ENCODE measurements at places on chromosomes 1 and 21.

- H3K4me3 ChIP-seq: peak overlapping the region; percentile 11
- H3K27me3 ChIP-seq: no peaks in the 10 kb centered on the region
- no peak for DNase-seq
- peak overlapping the region; percentile 98 for H3K27ac ChIP-seq
- peaks cover 57% of the 10 kb centered on the region for H3K4me1 ChIP-seq
- peaks cover 42% of the 10 kb centered on the region for H3K36me3 ChIP-seq
Measured at GRCh38 chr1:28509705-28510272, 3.9 kb downstream of the RCC1 start.

DNA sequence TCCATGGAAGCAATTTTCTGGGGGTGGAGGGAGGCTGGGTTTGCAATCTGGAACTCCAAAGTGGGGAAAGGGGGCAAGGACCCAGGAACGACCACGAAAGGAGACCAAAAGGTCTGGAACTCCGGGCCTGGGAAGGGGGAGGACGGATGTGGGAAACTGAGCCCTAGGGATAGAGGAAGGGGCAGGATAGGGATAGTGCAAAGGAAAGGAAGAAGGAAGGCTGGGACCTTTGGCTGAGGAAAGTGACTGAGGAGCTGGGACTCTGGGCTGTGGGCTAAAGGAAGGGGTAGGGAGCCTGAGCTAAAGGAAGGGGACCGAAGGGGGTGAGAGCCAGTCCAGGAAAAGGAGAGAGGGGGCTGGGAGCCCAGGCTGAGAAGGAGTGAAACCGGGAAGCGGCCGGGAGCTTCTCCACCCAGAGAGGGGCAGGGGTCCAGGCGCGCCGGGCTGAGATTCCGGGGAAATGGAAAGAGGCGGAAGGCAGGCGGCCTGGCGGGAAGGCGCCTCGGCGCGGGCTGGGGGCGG, 395 bp downstream of the SLC9A1 start:
- no peaks in the 10 kb centered on the region for H3K36me3 ChIP-seq
- H3K4me3 ChIP-seq: peak overlapping the region; percentile 92
- no peaks in the 10 kb centered on the region for H3K27me3 ChIP-seq
- DNase-seq: no peak
- peaks cover 43% of the 10 kb centered on the region for H3K4me1 ChIP-seq

- H3K4me1 ChIP-seq: no peaks in the 10 kb centered on the region
- DNase-seq: no peak
- H3K27ac ChIP-seq: no peak overlapping the region
- H3K36me3 ChIP-seq: no peaks in the 10 kb centered on the region
- H3K27me3 ChIP-seq: no peaks in the 10 kb centered on the region
Measured at GRCh38 chr1:73910466-73910865, 287.5 kb downstream of the LRRIQ3 start.

DNA sequence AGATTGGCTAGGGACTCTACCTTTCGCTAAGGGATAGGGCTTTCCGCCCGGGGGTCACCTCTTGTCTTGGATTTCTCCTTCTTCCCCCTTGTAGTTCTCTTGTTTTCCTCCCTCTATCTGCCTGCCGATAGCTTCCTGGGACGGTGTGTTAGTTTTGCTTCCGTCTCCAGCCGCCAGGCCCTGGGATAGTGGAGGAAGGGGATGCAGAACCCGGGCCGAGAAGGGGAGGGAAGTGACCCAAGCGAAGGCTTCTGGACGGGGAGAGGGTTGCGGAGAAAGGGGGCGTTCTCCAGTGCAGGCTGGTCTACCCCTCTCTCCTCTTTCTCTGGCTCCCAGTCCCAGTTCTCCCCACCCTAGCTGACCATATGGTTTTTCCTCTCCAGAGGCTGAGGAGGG, 871 bp downstream of the TUFT1 start:
- H3K36me3 ChIP-seq: peaks cover 7% of the 10 kb centered on the region
- H3K27ac ChIP-seq: peak overlapping the region; percentile 99
- peak overlapping the region; percentile 96 for H3K4me3 ChIP-seq
- peaks cover 30% of the 10 kb centered on the region for H3K4me1 ChIP-seq
- DNase-seq: no peak

DNA sequence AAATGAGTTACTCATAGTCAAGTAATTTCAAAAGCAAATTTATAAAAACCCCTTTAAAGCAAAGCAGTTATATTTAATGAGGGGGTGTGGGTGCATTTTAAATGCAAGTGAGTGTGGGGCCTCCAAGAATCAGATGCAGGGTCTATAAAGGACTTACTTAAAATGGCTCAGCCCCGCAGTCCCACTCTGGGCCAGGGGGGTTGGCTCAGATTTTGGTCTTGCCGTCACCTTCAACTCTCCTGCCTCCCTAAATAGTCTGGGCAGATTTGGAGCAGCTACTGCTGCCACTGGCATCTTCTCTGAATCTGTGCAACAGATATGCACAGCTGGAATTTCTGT, 16.2 kb downstream of the AMPD2 start:
- DNase-seq: no peak
- H3K36me3 ChIP-seq: peaks cover 9% of the 10 kb centered on the region
- peaks cover 20% of the 10 kb centered on the region for H3K4me1 ChIP-seq
- peak overlapping the region; percentile 82 for H3K27ac ChIP-seq
- H3K27me3 ChIP-seq: no peaks in the 10 kb centered on the region

GRCh38 chr21:46397993-46398392, 60.7 kb upstream of the DIP2A start:
- no peak overlapping the region for H3K27ac ChIP-seq
- no peaks in the 10 kb centered on the region for H3K4me1 ChIP-seq
- DNase-seq: no peak
- no peak overlapping the region for H3K4me3 ChIP-seq

DNA sequence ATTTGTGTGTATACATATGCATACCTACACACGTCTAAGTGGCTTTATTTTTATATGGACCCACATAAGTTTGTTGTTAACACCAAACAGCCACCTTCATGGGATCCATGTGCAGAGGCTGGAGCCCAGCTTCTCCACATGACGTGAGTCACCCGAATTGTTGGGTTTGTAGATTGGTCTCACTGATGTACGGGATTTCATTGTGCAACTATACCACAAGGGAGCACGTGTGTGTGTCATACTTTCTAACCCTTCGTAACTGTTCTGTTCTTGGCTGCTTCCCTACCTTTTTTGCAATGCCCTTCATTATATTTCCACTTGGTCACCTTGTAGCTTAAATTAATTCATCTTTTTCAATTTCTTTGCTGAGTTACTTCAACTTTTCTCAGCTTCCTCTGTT, 21.0 kb downstream of the SPRTN start:
- H3K27ac ChIP-seq: no peak overlapping the region
- peaks cover 18% of the 10 kb centered on the region for H3K36me3 ChIP-seq
- H3K27me3 ChIP-seq: no peaks in the 10 kb centered on the region
- H3K4me1 ChIP-seq: peaks cover 10% of the 10 kb centered on the region

DNA sequence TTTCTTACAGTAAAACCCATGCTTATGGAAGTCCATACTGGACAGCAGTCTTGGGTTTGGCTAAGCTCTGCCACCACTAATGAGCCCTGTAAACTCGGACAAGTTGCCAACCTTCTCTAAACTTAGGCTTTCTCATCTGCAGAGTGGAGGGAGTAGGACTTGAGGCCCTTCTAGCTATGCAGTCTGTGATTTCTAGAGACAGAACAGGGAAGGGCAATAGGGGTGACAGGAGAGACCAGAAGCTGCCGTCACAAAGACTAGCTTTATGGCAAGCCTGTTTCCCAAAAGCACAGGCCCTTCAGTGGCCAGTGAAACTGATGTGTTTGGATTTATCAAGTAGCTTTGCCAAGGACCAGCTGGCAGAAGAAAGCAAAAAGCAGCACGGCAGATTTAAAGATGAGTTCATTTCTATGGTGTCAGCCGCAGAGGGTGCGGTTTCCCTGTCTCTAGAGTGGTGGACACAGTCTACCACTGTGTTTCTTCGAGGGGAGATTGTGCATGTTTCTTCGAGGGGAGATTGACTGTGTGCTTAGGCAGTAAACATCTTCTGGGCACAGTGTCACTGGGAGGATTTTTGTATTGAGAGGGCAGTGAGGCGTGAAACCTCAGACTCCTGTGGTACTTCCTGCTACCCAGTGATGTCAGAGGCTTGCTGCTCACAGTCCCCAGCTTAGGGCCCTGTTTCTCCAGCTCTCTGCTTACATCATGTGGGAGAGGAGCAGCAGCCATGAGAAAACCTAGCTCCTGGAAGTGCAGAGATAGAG, 119.0 kb downstream of the ROR1 start:
- H3K27ac ChIP-seq: peak overlapping the region; percentile 26
- no peaks in the 10 kb centered on the region for H3K27me3 ChIP-seq
- H3K36me3 ChIP-seq: peaks cover 18% of the 10 kb centered on the region
- peaks cover 22% of the 10 kb centered on the region for H3K4me1 ChIP-seq

GRCh38 chr21:46299167-46299566, 13.0 kb downstream of the YBEY start:
- H3K36me3 ChIP-seq: peaks cover 22% of the 10 kb centered on the region
- no peak overlapping the region for H3K27ac ChIP-seq
- no peak overlapping the region for H3K4me3 ChIP-seq
- no peak for DNase-seq

DNA sequence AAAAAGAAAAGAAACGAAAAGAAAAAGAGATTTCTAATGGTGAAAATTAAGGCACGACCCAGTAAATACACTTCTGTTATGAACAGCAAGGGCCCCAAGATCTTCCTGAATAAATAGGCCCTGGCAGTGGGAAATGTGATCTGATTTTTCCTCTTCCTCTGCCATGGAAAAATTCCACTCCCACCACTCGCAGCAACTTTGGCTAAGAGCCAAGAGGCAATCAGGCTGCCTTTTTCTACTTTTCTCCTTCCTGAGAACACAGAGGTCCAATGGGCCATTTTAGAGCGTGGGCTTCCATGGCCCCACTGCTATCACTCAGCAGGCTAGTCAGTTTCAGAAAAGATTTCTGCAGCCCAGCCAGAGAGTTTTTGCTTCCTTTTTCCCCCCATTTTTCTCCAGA, 33.7 kb upstream of the AK4 start:
- DNase-seq: peak; percentile 59
- H3K27ac ChIP-seq: peak overlapping the region; percentile 48
- peaks cover 19% of the 10 kb centered on the region for H3K4me1 ChIP-seq
- no peaks in the 10 kb centered on the region for H3K27me3 ChIP-seq
- no peak overlapping the region for H3K4me3 ChIP-seq

DNA sequence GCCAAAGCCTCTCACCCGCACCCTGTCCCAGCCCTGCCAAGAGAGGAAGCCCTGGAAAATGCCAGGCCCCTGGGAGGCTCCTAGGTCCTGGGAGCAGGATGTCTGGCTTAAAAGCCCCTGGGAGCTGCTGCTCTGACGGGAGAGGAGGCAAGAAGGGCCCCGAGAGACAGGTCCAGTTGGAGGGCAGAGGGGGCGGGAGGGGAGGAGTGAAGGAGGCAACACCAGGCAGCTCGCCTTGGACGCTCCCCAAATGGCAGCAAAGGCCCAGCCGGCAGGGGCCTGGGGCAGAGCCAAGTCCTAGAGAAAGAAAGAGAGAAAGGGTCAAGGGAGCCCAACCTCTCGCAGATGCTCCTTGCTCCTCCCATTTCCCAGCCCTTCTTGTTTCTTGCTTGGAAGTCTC, 6.8 kb downstream of the ETV3L start:
- H3K4me3 ChIP-seq: no peak overlapping the region
- H3K27me3 ChIP-seq: no peaks in the 10 kb centered on the region
- peaks cover 8% of the 10 kb centered on the region for H3K4me1 ChIP-seq
- H3K36me3 ChIP-seq: no peaks in the 10 kb centered on the region

- no peak overlapping the region for H3K4me3 ChIP-seq
- no peaks in the 10 kb centered on the region for H3K4me1 ChIP-seq
Measured at GRCh38 chr1:147741065-147741464, 19.3 kb downstream of the GJA5 start.

DNA sequence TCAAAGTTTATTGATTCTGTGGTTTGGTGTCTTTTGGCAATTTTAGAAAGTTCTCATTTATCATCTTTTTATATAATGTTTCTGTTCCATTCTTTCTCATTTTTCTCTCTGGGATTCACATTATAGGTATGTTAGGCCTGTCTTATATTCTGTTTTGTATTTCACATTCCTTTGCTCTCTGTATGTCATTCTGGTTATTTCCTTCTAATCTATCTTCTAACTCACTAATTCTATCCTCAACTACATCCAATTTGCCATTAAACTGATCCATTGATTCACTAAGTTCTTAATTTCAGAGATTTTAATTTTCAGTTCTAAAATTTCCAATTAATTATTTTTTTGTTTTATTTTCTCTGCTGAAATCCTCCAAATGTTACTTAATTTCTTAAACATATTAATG, 234.8 kb downstream of the FOXD2 start:
- no peak overlapping the region for H3K27ac ChIP-seq
- peaks cover 37% of the 10 kb centered on the region for H3K27me3 ChIP-seq
- no peak for DNase-seq
- H3K36me3 ChIP-seq: peaks cover 3% of the 10 kb centered on the region
- peaks cover 23% of the 10 kb centered on the region for H3K4me1 ChIP-seq

- H3K27ac ChIP-seq: no peak overlapping the region
- DNase-seq: no peak
- no peaks in the 10 kb centered on the region for H3K27me3 ChIP-seq
- no peaks in the 10 kb centered on the region for H3K36me3 ChIP-seq
Measured at GRCh38 chr1:171438441-171438840, 46.9 kb upstream of the PRRC2C start.

DNA sequence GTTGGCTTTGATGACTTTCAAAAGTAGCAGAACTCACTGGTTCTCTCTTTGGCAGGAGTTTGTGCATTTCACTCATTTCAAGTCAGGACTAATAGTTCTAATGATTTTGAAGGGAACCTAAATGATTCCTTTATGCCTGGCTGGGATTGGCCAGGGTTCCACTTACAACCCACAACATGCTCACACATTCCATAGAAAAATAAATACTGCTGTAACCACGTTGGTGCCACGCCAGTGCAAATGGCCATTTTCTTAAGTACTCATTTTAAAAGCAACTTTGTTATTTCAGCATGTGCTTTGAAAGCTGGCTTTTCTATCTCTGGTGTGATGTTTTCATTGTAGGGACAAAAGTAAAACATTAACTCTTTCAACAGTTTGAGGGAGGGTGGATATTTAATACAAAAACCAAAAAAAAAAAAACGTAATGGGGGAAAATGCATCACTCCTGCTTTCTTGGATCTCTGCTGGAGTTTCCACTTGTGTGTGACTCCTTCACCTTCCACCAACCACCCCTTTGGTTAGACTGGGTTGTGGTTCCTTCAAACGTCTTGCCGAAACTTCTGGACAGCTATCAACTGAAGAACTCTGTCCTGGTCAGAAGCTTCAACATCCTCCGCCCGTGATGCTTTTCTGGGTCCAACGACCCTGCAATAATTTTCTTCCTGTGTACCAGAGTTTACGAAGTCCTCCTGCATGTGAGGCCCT, 300.4 kb upstream of the RUNX1 start:
- no peak for DNase-seq
- H3K4me3 ChIP-seq: no peak overlapping the region
- H3K27ac ChIP-seq: no peak overlapping the region
- H3K27me3 ChIP-seq: no peaks in the 10 kb centered on the region

GRCh38 chr1:36510418-36510817, 27.7 kb upstream of the CSF3R start:
- H3K27me3 ChIP-seq: peaks cover 25% of the 10 kb centered on the region
- no peaks in the 10 kb centered on the region for H3K36me3 ChIP-seq
- no peak overlapping the region for H3K27ac ChIP-seq
- no peaks in the 10 kb centered on the region for H3K4me1 ChIP-seq

- no peaks in the 10 kb centered on the region for H3K27me3 ChIP-seq
- peak; percentile 35 for DNase-seq
- H3K27ac ChIP-seq: no peak overlapping the region
- no peak overlapping the region for H3K4me3 ChIP-seq
- H3K36me3 ChIP-seq: no peaks in the 10 kb centered on the region
- peaks cover 6% of the 10 kb centered on the region for H3K4me1 ChIP-seq
Measured at GRCh38 chr1:240888039-240888786, 276.3 kb upstream of the GREM2 start.
